Neural progenitor cell (in vitro differentiated cells): ENCODE measurements at places on chromosomes 13 and 19. TPM values are rescaled to one million over a fixed set of nuclear protein-coding genes. Genes with fewer than 3 reads are reported as not detected.

Gene C2CD4C
- total RNA-seq, result 2.3 and 18.6 TPM in 2 replicates

Gene GPC6
- 34.7 and 42.9 TPM in 2 replicates for total RNA-seq

GRCh38 chr19:41395355-41395754, 1.8 kb downstream of the EXOSC5 start:
- H3K36me3 ChIP-seq, result no peaks in the 10 kb centered on the region
- peaks cover 7% of the 10 kb centered on the region for H3K4me1 ChIP-seq
- no peak for DNase-seq
- H3K4me3 ChIP-seq, result no peak overlapping the region

DNA sequence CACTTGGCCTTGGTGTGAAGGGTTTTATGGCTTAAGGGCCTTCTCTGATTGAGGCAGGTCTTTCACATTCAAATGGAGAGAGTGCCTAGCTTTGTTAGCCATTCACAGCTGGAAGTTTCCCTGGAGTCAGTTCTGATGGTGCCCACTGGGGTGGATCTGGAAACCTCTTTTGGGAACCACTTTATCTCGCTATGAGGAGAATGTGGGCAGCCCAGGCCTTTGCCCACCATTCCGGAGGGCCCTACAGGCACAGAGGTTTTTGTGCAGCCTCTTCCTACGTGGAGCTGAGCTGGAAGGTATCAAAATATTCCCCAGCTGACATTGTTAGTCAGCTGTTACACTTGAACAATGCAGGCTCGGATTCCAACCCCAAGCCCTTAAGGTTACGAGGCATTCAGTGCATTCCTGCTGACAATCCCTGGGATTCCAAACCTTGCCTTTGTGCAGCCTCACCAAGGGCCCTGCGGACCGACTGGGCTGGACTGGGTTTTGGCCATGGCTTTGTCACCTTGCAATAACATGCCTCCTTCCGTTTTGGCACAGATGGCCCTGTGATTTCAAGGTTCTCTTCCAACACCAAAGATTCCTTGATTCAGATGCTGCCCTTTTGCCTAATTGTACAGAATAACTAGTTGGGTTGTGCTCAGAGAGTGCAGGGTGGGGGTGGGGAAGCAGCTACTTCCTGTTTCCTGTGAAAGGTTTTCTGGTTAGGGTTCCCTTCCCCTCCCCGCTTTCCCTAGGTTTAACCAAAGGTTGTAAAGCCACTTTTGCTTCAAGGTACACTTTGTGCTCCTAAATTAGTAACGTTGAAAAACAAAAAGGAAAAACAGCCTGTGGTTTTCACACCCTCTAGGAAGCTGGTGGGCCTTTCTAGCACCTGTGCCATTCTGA, 27.0 kb downstream of the SAE1 start:
- H3K27me3 ChIP-seq, result no peaks in the 10 kb centered on the region
- no peak overlapping the region for H3K4me3 ChIP-seq
- DNase-seq, result peak; percentile 62
- H3K36me3 ChIP-seq, result peaks cover 16% of the 10 kb centered on the region
- H3K27ac ChIP-seq, result peak overlapping the region; percentile 14

GRCh38 chr19:45451131-45451849, 16.5 kb upstream of the FOSB start:
- H3K4me3 ChIP-seq, result peak overlapping the region; percentile 61
- peaks cover 31% of the 10 kb centered on the region for H3K27me3 ChIP-seq
- H3K4me1 ChIP-seq, result peaks cover 4% of the 10 kb centered on the region
- no peak overlapping the region for H3K27ac ChIP-seq
- DNase-seq, result no peak

Gene CGB3
- not detected in 2 replicates for total RNA-seq

Gene ICAM5
- total RNA-seq, result 0.46 TPM in 1 of 2 replicates, not detected in the other

Gene BRME1
- total RNA-seq, result 0.49 and 4.1 TPM in 2 replicates

DNA sequence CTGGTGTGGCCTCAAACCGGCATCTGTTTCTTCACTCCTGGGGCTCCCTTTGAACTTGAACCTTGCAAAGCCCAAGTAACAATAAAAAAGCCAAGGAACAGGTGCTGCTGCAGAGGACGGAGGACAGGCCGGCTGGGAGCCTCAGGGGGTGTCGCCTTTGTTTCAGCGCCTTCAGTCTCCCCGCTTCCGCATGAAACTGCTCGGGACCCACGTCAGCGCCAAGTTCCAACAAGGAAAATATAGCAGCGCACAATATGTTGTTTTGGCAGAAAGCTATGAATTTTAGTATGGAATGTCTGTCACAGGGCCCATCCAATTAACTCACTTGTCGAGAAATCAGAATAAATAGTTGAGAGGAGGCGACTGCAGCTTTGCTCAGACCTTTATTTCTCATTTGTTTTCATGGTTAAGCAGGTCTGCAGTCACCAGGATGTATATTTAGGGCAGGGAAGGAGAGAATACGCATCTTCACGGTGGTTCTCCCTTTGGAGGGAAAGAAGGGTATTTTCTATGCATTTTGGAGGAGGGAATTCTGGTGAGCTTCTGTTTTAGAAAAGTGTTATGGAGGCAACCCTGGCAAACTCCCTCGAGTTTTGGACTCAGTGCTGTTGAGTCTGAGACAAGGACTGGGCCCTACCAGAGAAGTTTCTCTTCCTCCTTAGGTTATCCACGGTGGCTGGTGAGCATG, 34.3 kb upstream of the MEDAG start:
- H3K27me3 ChIP-seq, result no peaks in the 10 kb centered on the region
- peaks cover 19% of the 10 kb centered on the region for H3K4me1 ChIP-seq
- H3K27ac ChIP-seq, result no peak overlapping the region
- no peaks in the 10 kb centered on the region for H3K36me3 ChIP-seq

GRCh38 chr13:50077431-50077830, 62.2 kb downstream of the KCNRG start:
- no peak overlapping the region for H3K4me3 ChIP-seq
- no peak for DNase-seq
- H3K27ac ChIP-seq, result no peak overlapping the region
- no peaks in the 10 kb centered on the region for H3K36me3 ChIP-seq
- H3K27me3 ChIP-seq, result no peaks in the 10 kb centered on the region

Gene OLFM2
- 11.4 and 26.4 TPM in 2 replicates for total RNA-seq

- H3K36me3 ChIP-seq, result no peaks in the 10 kb centered on the region
- no peak overlapping the region for H3K27ac ChIP-seq
- H3K27me3 ChIP-seq, result no peaks in the 10 kb centered on the region
These were observed 11.5 kb upstream of the GAS6 start for GRCh38 chr13:113875429-113875815.

DNA sequence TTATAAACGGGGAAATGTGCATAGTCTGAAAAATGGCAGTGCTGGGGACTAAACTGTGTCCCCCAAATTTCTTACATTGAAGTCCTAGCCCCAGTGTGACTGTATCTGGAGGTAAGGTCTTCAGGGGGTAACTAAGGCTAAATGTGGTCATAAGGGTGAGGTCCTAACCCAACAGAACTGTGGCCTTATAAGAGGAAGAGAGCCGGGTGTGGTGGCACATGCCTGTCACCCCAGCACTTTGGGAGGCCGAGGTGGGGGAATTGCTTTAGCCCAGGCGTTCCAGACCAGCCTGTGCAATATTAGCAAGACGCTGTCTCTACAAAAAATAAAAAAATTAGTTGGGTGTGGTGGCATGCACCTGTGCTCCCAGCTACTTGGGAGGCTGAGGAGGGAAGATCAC, 17.8 kb downstream of the PROZ start:
- H3K27me3 ChIP-seq, result no peaks in the 10 kb centered on the region
- H3K4me1 ChIP-seq, result peaks cover 36% of the 10 kb centered on the region
- no peak for DNase-seq

DNA sequence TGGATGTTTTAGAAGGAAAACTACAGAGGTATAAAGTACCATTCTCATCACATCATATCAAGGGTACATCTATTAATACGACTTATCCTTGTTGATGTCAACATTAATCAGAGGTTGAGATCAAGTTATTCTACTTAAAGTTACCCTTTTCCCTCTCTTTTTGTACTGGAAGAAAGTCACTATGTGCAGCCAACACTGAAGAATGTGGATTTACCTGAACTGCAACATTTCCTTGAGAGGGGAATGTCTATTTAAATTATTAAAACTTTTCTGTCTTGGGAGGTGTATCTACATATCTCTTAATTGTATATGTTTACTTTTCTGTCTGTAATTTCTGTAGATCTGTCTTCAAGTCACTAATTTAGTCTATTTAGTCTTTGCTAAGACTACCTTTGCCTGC, 2.5 kb upstream of the FBXL3 start:
- no peaks in the 10 kb centered on the region for H3K27me3 ChIP-seq
- no peak for DNase-seq
- no peaks in the 10 kb centered on the region for H3K36me3 ChIP-seq
- H3K4me1 ChIP-seq, result peaks cover 20% of the 10 kb centered on the region

DNA sequence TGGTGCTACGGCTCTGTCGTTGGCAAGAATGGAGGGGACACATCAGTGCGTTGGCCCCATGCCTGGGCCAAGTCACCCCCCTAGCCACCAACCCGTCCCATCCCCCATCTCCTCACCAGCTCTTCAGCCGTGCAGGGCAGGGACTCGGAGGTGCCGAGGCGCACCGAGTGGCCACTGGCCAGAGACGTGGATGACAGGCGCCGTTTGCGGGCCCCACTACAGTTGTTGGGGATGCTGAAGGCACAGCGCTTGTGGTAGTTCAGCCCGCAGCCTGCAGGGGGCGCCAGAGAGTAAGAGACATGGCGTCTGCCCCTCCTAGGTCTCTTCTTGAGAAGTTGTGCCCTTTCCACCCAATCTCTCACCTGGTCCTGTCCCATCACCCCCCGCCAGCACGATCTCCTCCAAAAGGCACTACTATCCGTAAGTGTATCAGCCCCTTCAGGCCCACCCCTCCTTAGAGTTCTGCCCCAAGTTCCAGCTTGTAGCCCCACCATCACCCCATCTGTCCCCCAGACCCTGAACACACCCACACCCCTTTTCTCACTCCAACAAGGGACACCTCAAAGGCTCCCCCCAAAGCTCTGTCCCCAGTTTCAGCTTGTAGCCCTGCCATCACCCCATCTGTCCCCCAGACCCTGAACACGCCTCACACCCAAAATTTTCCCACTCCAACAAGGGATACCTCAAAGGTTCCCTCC, 12.4 kb downstream of the PRKD2 start:
- DNase-seq, result peak; percentile 71
- H3K4me3 ChIP-seq, result no peak overlapping the region
- no peak overlapping the region for H3K27ac ChIP-seq
- H3K4me1 ChIP-seq, result no peaks in the 10 kb centered on the region

DNA sequence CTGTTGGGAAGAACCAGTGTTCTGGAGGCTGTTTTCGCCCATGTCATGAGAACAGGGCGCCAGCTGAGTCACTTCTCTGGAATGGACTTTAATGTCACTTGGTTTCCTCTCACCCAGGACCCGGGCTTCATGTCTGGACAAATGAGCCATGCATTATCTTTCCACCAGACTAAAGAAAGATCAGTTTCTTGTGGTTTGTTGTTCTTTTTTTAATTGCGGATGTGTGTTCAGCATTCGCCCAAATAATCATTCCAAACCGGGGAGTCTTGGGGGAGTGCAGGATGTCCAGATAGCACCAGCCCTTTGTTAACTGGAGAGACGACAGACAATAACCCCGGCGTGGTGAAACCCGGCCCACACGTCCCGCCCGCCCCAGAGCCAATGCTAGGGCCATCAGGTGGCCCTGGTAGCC, 102.5 kb downstream of the COL4A2 start:
- no peaks in the 10 kb centered on the region for H3K4me1 ChIP-seq
- no peaks in the 10 kb centered on the region for H3K27me3 ChIP-seq
- DNase-seq, result no peak
- no peaks in the 10 kb centered on the region for H3K36me3 ChIP-seq
- H3K27ac ChIP-seq, result no peak overlapping the region

GRCh38 chr13:95325485-95325884, 24.2 kb upstream of the ABCC4 start:
- DNase-seq, result no peak
- no peaks in the 10 kb centered on the region for H3K36me3 ChIP-seq
- H3K27me3 ChIP-seq, result no peaks in the 10 kb centered on the region
- H3K27ac ChIP-seq, result no peak overlapping the region
- no peaks in the 10 kb centered on the region for H3K4me1 ChIP-seq

Gene RABAC1
- 33.1 and 108 TPM in 2 replicates for total RNA-seq

- H3K27me3 ChIP-seq, result no peaks in the 10 kb centered on the region
- no peak for DNase-seq
- no peaks in the 10 kb centered on the region for H3K36me3 ChIP-seq
- H3K27ac ChIP-seq, result no peak overlapping the region
These were observed 24.5 kb downstream of the ATP4B start for GRCh38 chr13:113633485-113633873.

DNA sequence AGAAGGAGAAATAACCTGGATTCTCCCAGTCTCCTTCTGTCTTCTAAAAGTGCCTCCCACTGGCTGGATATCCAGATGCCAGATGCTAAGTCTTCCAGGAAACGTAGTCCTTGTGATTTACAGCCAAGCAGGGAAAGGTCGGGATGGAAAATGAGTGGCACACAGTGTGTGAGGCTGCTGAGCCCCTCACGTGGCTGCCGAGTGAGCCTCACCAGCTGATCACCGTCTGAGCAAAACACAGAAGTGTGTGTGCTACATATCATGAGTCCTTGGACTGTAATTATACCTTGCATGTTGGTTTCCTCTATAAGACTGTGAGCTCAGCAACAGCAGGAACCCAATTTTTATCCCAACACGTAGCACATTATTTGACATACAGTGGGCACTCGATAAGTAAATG, 15.1 kb downstream of the LHFPL6 start:
- H3K27me3 ChIP-seq, result no peaks in the 10 kb centered on the region
- no peak overlapping the region for H3K27ac ChIP-seq
- H3K4me1 ChIP-seq, result no peaks in the 10 kb centered on the region

Gene SERP2
- 2.5 and 8.1 TPM in 2 replicates for total RNA-seq

GRCh38 chr19:12202250-12202649, 39.4 kb downstream of the ZNF136 start:
- no peak overlapping the region for H3K27ac ChIP-seq
- H3K27me3 ChIP-seq, result no peaks in the 10 kb centered on the region
- peak; percentile 48 for DNase-seq
- H3K4me1 ChIP-seq, result no peaks in the 10 kb centered on the region

DNA sequence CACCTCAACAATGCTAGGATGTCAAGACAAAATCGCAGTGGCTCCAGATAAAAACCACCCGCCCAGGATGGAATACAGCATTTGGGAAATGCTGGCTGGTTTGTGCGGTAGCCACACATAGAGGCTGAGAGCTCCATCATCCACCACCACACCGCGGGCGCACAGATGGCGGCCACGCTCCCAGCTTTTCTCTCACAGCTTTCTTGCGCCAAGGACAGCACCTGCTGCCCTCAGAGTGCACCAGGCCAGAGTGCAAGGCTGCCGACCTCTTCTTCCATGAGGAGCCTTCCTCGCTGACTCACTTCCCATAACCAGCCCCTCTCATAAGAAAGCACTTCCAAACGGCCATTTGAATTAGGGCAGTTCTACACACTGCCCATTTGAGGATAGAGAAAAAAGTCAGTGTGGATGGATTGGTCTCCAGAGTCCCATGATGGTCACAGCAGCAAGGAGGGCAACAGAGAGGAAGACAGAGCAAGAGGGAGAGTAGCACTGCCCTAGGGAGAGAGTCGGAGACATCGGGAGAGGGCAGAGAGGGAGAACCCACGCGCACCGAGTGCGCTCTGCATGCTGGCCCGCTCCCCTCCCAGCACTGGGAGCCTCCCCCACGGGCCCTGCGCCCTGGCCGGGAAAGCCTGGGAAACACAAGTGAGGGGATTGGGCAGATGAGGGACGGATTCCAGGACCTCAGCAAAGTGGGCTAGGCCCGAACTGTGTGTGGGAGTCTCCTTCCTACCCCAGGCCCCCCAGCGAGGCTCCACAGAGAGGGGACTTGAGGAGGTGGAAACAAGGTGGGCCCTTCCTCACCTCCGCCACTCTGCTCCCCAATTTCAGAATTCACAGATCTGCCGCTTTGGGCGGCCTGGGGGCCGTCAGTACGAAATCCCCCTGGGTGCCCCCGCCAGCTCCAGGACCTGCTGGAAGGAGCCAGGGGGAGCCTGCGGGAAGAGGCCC, 156.9 kb downstream of the USP12 start:
- no peaks in the 10 kb centered on the region for H3K36me3 ChIP-seq
- H3K4me1 ChIP-seq, result peaks cover 5% of the 10 kb centered on the region
- no peaks in the 10 kb centered on the region for H3K27me3 ChIP-seq
- no peak overlapping the region for H3K4me3 ChIP-seq
